Glutamatergic neuron (in vitro differentiated cells): ENCODE measurements at places on chromosomes 12 and 14. TPM values are rescaled to one million over a fixed set of nuclear protein-coding genes. Genes with fewer than 3 reads are reported as not detected.

VRTN gene
- 0.15 TPM for total RNA-seq

CMKLR1 gene
- not detected for total RNA-seq

GLIPR1L1 gene
- total RNA-seq, result not detected

POLE2 gene
- total RNA-seq, result 2.4 TPM

TMEM63C gene
- total RNA-seq, result 39.9 TPM

PTPRB gene
- 0.17 TPM for total RNA-seq

SERPINA9 gene
- total RNA-seq, result not detected

KRT82 gene
- not detected for total RNA-seq

SAV1 gene
- total RNA-seq, result 11.6 TPM

ERP27 gene
- total RNA-seq, result not detected
